NCI-H1694 (cell line): ENCODE measurements at places on chromosomes 1 and 21.

GRCh38 chr21:42696501-42697040, 43.1 kb downstream of the PDE9A start:
- no peak for DNase-seq

DNA sequence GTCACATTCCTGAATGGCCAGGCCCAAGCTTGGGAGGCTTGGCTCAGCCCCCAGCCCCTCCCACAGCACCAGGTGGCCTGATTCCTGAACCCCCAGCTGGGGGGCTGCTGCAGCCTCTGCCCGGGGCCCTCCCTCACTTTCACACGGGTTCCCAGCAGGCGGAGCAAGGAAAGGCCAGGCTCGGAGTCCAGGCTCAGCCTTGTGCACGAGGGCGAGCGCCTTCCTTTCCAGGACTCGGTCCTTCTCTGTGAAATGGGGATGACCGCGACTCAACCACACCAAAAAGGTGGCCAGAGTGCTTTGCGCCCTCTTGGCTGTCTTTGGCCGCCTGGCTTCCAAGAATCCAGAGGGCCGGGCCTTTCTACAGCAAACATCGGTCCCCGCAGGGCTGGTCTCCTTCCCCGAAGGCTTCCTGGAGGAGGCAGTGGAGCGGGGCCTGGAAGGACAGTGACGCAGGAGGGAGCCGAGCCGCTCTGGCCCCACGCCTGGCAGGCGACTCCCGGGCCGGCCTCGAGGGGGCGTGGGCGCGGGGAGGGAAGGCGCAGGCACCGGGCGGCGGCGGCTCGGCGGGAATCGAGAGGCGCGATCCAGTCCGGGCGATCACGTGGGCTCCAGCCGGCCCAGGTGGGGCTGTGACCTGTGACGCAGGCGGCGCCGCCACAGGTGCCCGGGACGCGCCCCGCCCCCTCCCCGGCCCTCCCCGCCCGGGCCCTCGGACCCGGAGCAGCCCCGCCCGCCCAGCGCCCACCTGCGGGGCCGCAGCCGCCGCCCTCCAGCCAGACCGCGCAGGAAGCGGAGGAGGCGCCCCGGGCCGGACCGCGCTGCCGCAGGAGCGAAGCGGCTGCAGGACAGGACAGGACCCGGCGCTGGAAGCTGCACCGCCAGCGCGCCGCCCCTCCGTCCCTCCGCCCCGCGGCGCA, at the start of gene ARHGEF16:
ARHGEF16 (plus strand) TSS at position 775 of the 920 bp plus-strand sequence. CDS start 8,420 bp downstream, outside the sequence.
- DNase-seq = no peak

- DNase-seq = no peak
Observed at GRCh38 chr1:205510308-205510950, 6.0 kb downstream of the CDK18 start.

- no peak for DNase-seq
Observed at GRCh38 chr1:227934476-227935313, 13.0 kb downstream of the WNT9A start.

- no peak for DNase-seq
Observed at GRCh38 chr1:200590001-200590400, 30.6 kb downstream of the KIF14 start.

DNA sequence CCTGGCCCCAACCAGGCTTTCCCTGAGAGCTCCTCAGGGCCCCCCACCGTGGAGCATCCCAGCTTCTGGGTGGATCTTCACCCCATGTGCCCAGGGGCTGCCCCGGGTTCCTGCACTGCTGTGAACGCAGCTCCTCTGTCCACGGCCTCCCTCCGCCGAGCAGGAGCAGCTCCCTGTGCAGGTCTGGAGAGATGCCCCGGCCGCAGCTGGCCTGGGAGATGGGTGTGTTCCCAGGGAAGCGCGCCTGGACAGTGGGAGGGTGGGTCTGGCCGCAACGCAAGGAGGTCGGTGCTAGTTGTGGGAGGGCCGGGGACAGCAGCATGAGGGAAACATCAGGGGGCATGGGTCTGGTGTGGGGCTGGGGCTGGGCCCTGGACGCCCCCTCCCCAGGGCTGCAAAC, 71.3 kb downstream of the MORN1 start:
- DNase-seq = no peak

DNA sequence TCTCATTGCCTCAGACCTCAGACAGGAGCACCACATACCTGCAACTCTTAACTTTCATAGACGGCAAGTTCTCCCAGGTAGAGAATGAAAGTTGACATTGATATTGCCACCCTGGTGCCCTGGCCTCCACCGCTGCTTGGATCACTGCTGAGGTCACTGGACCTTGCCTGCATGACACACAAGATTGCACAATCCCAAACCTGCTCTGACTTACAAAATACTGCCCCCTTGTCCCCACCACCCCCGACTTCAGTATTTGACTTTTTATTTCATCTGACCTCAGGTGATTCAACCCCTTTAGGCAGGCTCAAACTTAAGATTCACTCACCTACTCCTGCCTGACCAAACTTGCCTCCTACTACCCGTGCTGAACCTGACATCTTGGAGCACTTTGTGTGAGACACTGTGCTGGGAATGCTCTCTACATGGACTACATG, 43.1 kb upstream of the S1PR1 start:
- DNase-seq = no peak

DNA sequence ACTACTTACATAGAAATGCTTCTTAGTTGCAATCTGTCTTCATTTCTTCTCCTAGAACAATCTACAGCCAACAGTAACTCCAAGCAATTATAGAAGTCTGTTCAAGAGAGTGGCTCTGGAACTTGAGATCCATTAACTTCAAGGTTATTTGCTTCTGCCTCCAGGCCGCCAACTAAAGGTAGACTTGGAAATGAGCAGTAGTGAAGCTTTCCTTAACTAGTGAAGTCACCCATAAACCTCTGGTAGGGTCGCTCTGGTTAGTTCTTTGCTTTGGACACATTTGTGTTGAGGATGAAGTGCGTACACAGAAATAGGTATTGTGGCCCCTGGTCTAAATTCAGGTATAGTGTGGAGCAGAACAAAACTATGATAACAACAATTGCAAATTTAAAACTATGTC, 809.9 kb upstream of the RGS18 start:
- no peak for DNase-seq

DNA sequence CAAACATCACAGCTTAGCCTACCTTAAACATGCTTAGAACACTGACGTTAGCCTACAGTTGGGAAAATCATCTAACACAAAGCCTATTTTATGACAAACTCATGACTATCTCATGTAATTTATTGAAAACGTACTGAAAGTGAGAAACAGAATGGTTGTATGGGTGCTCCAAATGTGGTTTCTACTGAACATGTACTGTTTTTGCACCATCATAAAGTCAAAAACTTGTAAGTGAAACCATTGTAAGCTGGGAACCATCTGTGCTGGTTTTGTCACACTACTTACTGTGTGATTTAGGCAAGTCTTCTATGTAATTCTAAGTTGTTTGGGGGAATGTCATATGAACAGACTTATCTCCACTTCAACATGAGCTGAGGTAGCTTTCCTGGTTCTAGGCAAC, 55.5 kb downstream of the TOR1AIP2 start:
- DNase-seq = no peak

DNA sequence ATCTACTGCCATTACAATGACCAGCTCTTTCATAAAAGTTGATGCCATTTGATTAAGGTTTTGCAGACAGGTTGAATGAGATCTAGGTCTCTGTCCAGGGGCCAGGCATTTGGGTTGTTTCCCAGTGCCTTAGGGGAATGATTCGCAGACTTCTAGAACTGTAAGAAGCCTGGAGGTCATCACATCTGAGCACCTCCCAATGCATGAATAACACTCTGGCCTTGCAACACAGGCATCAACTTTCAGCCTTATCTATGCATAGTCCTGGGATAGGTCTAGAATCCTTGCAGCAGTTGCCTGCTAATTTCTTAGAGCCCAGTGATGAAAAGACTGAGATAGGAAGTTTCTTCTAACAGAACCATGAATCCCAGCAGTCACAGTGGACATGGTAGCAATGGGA, 44.8 kb upstream of the KCND3 start:
- DNase-seq = no peak

DNA sequence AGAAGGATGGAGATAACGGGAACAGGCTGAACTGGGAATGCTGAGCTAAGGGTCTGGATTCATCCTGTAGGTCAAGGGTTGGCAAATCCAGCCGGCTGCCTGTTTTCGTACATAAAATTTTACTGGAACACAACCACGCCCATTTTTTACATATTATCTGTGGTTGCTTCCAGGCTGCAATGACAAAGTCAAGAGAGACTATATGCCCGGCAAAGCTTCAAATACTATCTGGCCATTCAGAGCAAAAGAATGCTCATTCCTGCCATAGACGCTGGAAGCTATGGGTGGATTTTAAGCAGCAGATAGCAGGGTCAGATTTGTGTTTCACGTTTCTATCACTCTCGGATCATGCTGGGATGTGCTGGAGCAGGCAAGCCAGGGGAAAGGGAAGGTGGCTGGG, 137.9 kb upstream of the EDN2 start:
- DNase-seq = no peak

GRCh38 chr1:4425892-4426291, 228.5 kb upstream of the AJAP1 start:
- no peak for DNase-seq

DNA sequence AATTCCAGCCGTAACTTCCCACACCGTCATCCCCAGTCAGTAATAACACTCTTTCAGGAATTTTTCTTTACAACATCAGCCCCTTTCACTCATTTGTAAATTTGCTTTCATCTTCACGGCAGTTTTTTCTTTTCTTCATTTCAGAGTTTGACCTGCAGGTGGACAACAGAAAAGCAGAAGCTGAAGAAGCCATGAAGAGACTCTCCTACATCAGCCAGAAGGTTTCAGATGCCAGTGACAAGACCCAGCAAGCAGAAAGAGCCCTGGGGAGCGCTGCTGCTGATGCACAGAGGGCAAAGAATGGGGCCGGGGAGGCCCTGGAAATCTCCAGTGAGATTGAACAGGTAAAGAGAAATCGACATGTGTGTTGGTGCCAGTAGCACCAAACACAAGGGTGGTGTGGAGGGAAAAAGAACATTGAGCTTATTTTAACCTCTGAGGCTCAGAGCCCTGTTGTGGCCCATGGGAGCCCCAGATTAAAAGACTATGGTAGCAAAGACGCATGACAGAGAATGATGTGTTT, 53.2 kb downstream of the LAMC2 start:
- no peak for DNase-seq

DNA sequence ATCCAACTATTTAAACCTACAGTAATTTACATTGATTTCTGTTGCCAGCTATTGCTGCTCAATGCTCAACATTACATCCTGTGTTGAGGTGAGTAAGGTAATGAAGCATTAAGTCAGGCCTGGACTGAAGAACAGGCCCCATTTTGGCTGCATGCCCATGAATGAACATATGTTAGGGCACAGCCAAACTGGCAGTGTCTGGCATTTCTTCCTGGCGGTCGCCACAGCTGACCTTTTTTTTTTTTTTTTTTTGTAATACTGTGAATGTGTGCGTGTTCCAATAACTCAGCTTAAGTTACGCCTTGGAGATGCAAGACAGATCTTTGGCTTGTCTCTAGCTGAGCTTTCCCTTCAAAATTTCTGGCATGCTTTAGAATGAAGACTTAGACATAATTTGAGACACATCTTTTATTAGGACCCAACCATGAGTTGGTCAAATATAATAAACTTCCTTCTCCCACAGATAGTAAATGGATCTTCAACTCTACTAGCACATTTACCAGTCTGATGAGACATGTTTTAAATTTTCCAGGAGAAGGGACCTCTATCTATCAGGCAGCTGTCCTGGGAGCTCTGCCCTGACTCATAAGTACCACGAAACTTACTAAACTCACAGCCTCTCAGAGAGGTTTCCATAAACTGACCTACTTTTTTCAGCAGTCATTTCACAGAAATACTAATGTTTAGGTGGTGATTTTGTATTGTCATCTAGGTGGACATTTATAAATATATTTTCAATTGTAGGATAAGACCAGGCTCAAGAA, 341.1 kb upstream of the RUNX1 start:
- peak; percentile 96 for DNase-seq

DNA sequence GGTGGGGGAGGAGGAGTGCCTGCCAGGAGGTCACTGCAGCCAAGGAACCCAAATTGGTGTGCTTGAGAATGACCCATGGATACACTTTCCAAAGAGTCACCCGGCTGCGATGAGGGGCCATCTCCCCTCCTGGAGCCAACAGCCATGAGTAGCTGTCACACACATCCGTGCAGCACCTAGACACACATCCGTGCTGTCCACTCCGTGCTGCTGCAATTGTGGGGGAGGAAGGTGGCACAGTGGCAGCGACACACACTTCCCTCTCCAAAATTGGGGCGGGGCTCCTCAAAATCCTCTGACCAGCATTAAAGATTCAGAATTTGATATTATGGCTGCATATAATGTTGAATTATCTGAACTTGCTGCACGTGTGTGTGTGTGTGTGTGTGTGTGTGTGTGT, 15.8 kb downstream of the TP73 start:
- no peak for DNase-seq

DNA sequence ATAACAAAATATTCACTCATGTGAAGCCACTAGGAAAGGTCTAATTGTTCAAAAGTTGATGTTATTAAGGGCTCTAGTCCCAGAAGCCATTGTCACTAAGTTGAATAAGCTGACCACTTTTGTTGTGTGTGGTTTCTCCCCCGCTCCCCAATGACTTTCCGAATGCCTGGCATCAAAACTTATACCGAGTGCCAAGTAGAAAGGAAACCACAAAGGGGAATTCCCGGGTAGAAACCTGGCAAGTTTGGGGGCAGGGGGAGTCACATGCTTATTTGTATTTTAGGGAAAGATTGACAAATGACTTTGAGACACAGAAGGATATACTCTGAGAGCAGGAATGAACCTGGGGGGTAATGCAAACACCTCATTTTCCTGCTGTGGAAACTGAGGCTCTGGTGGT, 154.1 kb downstream of the TGFBR3 start:
- no peak for DNase-seq

- DNase-seq = no peak
Observed at GRCh38 chr1:33425900-33426299, 5.0 kb downstream of the PHC2 start.

- peak; percentile 1 for DNase-seq
Observed at GRCh38 chr1:240967070-240967724, 355.2 kb upstream of the GREM2 start.

DNA sequence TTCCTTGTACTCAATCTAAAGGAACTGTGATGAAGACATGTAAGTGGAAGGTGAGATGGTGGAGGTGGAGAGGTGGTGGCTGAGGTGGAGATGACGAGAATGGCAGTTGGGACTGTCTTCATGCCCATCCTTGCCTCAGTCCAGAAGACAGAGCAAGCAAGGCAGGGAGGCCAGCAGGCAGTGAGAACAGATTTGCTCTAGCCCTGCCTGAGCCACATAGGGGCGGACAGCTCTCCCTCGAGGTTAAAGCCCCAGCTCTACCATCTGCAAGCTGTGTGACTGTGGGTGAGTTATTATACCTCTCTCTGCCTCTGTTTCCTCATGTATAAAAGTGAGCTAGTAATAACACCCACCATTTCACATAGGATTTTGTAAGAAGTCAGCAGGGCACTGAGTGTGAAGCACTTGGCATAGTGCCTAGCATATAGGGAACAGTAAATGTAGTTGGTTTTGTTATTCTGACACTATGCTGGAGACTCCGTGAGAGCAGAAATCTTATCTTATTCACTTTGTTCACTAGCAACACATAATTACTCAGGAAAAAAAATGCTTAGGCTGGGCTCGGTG, 4.8 kb upstream of the FAM110D start:
- no peak for DNase-seq

DNA sequence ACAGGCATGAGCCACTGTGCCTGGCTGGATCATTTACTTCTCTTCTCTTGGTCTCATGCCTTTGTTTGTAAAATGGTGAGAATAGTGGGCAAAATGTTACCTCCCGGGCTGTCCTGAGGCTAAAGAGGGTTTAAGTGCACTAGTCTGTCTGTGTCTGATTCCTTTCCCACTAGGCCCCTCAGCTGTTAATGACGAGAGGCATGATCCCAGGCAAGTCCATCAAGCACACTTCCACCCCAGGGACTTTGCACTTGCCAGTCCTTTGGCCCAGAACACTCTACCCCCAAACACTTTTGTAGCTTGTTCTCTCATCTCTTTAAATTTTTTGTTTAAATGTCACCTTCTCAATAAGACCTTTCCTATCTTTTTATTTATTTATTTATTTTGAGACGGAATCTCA, 13.8 kb upstream of the EPB41 start:
- no peak for DNase-seq
